NCI-H1417 treated with DMSO at 0.1 percent for 48 hours (cell line): ENCODE measurements at places on chromosomes 7 and 10.

DNA sequence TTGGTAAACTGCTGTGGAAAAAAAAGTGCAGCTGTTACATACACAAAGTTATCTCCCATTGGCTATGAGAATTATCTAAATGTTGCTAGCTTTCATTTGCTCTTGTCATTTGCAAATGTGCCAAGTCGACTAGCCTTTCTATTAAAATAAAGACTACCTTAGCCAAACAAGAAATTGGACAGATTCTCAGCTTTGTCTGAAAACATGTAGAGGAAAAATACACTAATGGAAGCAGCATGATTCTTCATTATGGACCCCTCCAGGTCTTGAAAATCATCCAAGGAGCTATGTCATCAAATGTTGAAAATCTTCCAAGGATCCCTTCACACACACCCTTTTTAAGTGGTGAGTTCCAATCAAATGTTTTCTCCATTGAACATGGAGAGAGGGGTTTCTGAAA, 237.7 kb downstream of the ETV1 start:
- DNase-seq: no peak

- DNase-seq: no peak
Observed at GRCh38 chr7:127760436-127761031, 108.5 kb downstream of the SND1 start.

DNA sequence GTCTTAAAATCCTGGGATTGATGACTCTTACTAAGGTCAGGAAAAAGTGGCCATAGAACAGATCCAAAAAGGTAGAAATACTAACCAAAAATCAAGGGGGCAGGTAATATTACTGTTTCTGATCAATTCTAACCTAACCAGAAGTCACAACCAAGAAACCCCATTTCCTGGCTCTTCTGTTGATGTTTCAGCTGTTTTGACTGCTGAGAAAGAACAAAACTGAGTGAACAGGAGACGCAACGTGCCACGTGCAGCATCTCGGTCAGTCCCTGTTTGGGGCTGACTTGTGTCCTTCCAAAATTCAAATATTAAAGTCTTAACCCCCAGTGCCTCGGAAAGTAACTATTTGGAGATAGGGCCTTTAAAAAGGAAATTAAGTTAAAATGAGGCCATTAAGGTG, 56.8 kb downstream of the JAZF1 start:
- no peak for DNase-seq

DNA sequence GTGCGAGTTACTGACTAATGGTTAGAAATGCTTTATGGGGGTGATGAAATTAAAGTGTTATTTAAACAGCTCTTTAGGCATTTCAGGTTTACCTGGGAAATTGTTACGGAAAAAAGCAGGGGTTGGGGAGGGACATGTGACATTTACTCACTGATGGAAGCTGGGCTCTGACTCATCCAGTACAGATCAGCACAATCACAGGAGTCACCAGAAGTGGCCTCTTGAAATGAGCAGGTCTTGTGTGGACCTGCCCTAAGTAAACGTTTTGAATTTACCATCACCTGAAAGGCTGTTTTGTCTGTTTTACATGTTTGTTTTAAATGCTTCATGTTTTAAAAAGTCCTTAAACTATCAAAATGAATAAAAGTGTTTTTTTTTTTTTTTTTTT, 2.3 kb downstream of the GLRX3 start:
- no peak for DNase-seq

GRCh38 chr7:33562996-33563395, 342.3 kb upstream of the BMPER start:
- DNase-seq: no peak

GRCh38 chr7:148535217-148535616, 55.3 kb upstream of the C7orf33 start:
- DNase-seq: no peak

DNA sequence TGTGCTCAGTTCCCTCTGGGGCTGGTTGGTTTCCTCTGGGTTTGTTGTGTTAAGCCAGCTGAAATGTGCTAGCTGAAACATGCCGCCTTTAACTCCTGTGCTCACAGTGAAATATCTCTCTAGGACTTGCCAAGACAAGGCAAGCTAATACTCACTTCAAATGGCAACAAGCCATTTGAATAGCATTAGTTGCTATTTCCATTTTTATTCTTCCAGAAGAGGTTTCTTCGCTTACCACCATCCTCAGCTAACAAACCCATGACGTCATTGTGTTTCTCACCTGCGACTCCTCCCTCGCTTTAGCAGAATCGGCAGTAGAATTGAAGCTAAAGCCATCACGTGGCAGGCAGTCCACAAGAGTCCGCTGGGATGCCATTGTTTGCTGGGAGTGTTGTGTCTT, 61.3 kb downstream of the ZNF22 start:
- DNase-seq: no peak

- no peak for DNase-seq
Observed at GRCh38 chr10:71188201-71188600, 24.2 kb upstream of the UNC5B start.

GRCh38 chr10:61503051-61503450, 49.9 kb upstream of the TMEM26 start:
- no peak for DNase-seq

DNA sequence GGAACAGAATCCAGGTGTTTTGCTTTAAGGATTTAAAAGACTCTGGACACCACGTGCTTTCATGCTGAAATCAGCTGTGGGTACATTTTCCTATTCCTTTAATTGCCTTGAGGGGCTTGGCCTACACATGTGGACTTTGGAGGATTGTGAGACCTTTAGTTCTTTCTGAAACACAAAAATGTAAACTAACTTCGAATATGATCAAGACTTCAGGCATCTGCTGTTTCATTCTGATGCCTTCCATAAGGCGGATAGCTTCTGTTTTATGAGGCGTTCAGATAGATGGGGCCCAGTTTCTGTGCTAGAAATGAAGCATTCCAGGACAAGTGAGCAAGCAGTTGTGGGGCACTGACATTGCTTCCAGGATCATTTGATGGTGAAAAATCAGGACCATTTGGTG, 1.5 kb upstream of the NOBOX start:
- no peak for DNase-seq
